Colonic mucosa (tissue), 4 donors: ENCODE measurements at places on chromosomes 13 and 19. TPM values are rescaled to one million over a fixed set of nuclear protein-coding genes. Genes with fewer than 3 reads are reported as not detected.

ACP7 gene
- not detected for total RNA-seq

CYP4F12 gene
- total RNA-seq, result 82.1 TPM

FPR1 gene
- total RNA-seq, result 2.5 TPM

TPP2 gene
- total RNA-seq, result 42.0 TPM

ZNF470 gene
- total RNA-seq, result 1.8 TPM

LILRA6 gene
- total RNA-seq, result 2.3 TPM

ZIC5 gene
- not detected for total RNA-seq

CEACAM4 gene
- not detected for total RNA-seq

LENG9 gene
- 18.2 TPM for total RNA-seq

ZNF415 gene
- total RNA-seq, result 2.0 TPM

UGGT2 gene
- 16.3 TPM for total RNA-seq

ZNF614 gene
- total RNA-seq, result 3.3 TPM

SIGLEC8 gene
- total RNA-seq, result 0.94 TPM

WTIP gene
- 2.1 TPM for total RNA-seq

GRIN3B gene
- not detected for total RNA-seq

CALR3 gene
- total RNA-seq, result not detected

NCAN gene
- total RNA-seq, result 0.05 TPM

ZSCAN22 gene
- total RNA-seq, result 3.0 TPM

SOX1 gene
- not detected for total RNA-seq

TJP3 gene
- 268 TPM for total RNA-seq

SIN3B gene
- total RNA-seq, result 19.8 TPM

CASP14 gene
- not detected for total RNA-seq

CLIP3 gene
- 11.7 TPM for total RNA-seq

CHST8 gene
- total RNA-seq, result not detected
